ENCODE measurements at places on chromosomes 3 and 15. TPM values are rescaled to one million over a fixed set of nuclear protein-coding genes. Genes with fewer than 3 reads are reported as not detected.
A peak's percentile ranks its signal among the peaks of the same experiment; 100 is the strongest.

PPIB gene
- 334 TPM for total RNA-seq

BNC1 gene
- total RNA-seq = 8.5 TPM

TERC gene
- 101 TPM for total RNA-seq

ALDH1A3 gene
- total RNA-seq = 141 TPM

IMPG2 gene
- total RNA-seq = 0.21 TPM

SMCO1 gene
- not detected for total RNA-seq

FRMD5 gene
- total RNA-seq = 8.7 TPM

MESP1 gene
- total RNA-seq = 1.5 TPM

MUC20 gene
- total RNA-seq = not detected

WDR93 gene
- total RNA-seq = not detected

STRC gene
- not detected for total RNA-seq

TEX9 gene
- 7.3 TPM for total RNA-seq

SEMA4B gene
- total RNA-seq = 16.2 TPM

ATP13A5 gene
- total RNA-seq = 0.30 TPM

CPNE9 gene
- not detected for total RNA-seq

WDR49 gene
- total RNA-seq = not detected

ISLR gene
- 0.29 TPM for total RNA-seq

GATM gene
- 28.1 TPM for total RNA-seq

SST gene
- not detected for total RNA-seq

- DNase-seq = no peak
Measured at GRCh38 chr15:91329914-91330313, 229.9 kb downstream of the SV2B start.

DNA sequence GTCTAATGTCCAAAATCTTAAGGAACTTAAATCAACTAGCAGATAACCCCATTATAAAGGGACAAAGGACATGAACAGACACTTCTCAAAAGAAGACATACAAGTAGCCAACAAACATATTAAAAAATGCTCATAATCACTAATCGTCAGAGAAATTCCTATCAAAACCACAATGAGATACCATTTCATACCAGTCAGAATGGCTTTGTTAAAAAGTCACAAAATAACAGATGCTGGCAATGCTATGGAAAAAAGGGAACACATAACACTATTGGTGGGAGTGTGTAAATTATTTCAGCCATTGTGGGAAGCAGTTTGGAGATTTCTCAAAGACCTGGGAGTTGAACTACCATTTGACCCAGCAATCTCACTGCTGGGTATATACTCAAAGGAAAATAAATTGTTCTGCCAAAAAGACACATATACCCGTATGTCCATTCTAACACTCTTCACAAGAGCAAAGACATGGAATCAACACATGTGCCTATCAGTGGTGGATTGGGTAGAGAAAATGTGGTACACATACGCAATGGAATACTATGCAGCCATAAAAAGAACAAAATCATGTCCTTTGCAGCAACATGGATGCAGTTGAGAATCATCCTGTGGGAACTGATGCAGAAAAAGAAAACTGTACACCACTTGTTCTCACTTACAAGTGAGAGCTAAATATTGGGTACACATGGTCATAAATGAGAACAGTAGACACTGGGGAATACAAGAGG, 78.5 kb downstream of the TCF12 start:
- DNase-seq = no peak

GRCh38 chr3:196788528-196788927, 48.9 kb downstream of the PAK2 start:
- no peak for DNase-seq

GRCh38 chr3:187291512-187292132, at the start of gene MASP1:
TSS of gene MASP1 (minus strand) at chr3:187291737. CDS start at chr3:187291632, 105 bp downstream.
- DNase-seq = peak; percentile 4

GRCh38 chr3:72535772-72536171, 312.5 kb downstream of the SHQ1 start:
- DNase-seq = no peak

DNA sequence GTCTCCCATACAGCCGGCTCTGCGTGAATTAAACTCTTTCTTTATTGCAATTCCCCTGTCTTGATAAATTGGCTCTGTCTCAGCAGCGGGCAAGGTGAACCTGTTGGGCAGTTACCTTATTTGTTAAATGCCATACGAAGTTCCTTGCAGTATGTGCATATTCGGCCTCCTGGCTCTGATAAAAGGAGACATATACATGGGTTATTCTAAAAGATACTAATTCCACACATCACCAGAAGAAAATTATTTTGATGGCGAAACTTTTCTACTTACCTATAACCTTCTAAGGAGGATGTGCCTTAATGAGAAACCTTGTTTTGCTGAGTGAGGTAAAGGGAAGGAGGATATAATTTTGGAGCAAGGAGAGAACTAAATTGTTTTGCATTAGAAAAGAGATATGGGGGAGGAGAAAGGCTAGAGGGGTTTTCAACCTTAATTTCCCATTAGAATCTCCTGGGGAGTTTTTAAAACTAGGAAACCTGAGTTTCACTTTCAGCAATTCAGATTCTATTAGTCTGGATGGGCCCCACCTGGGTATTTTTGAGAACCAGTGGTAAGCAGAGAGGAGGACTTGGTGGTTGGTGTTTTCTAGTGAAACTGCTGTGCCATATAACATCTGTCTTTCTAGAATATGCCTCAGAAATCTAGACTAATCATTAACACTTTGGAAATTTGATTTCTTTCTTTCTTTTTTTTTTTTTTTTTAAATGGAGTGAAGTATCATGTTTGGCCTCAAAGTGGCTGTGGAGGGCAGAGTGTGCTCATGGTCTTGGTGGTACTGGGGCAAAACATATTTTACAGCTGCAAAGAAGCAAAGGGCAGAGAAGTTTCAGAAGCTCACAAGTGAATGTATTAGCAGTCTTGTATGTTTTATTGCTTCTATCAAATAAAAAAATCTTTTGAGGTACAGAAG, 23.0 kb downstream of the NANOGP8 start:
- no peak for DNase-seq

DNA sequence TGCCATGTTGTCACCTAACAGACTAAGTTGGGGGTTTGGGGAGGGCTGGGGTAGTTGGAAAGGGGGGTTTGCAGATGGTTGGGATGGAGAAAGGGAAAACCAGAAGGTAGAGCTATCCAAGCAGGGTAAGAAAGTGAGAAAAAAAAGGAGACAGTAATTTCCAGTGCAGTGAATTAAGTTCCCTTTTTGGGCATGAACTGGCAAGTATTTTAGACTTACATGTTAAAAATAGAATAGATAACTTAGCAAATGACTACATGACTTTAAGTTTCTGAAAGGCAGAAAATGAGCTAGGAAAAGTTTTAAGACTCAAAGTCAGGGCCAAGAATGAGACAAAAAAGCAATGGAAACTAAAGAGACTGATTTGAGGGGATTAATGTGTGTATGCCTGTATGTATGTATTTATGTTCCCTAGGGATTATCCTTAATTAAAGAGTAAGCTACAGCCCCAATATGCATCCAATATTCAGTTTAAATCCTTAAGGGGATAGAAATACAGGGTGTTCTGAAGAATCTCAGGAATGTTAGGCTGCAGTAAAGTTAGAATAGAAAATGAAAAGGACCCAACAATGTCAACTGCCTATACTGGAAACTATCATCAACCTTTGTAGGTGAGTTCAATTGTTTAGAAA, 285.2 kb upstream of the MME start:
- no peak for DNase-seq

DNA sequence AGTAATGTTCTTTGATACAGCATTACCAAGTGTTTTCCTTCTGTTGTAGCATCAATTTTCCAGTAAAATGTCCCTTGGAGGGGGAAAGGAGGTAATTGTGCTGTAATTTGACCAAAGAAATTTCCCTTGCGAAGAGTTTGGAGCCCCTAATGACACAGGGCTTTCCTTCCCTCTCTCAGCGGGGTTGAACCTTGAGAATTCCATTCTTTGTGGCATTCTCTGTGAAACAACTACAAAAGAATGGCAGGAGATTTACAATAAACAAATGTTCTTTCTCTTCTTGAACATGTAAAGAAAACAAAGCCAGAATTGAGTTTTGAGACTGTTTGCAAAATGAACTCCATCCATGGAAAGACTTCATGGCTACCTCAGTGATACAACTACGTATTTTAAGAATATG, 53.4 kb downstream of the SIDT1 start:
- no peak for DNase-seq

GRCh38 chr3:171346582-171347300, 113.5 kb downstream of the TNIK start:
- DNase-seq = no peak

- DNase-seq = peak; percentile 86
Measured at GRCh38 chr15:29822100-29822683, at the start of gene TJP1. TSS of gene TJP1 (minus strand) at chr15:29822468. CDS start at chr15:29822028, 440 bp downstream.

GRCh38 chr3:130950124-130950523, 56.2 kb downstream of the ATP2C1 start:
- DNase-seq = no peak

DNA sequence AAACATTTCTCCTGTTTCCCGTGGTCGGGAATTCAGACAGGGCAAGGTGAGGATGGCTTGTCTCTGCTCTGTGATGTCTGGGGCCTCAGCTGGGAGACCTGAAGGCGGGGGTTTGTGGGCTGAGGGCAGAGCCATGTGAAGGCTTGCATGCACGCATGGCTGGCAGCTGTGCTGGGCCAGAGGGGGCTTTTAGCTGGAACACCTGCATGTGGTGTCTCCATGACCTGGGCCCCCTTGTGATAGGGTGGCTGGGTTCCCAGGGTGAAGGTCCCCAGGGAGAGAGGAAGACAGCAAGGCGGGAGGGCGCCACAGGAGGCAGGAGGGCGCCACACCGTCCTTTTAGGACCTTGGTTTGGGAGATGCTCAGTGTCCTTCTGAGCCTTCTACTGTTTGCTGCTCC, 101.6 kb upstream of the PRR23E start:
- no peak for DNase-seq

GRCh38 chr3:42314411-42314810, 48.4 kb upstream of the CCK start:
- no peak for DNase-seq

- DNase-seq = peak; percentile 53
Measured at GRCh38 chr3:138114431-138114918, 933 bp downstream of the DZIP1L start.

- no peak for DNase-seq
Measured at GRCh38 chr15:26472661-26473060, 300.2 kb downstream of the GABRB3 start.

DNA sequence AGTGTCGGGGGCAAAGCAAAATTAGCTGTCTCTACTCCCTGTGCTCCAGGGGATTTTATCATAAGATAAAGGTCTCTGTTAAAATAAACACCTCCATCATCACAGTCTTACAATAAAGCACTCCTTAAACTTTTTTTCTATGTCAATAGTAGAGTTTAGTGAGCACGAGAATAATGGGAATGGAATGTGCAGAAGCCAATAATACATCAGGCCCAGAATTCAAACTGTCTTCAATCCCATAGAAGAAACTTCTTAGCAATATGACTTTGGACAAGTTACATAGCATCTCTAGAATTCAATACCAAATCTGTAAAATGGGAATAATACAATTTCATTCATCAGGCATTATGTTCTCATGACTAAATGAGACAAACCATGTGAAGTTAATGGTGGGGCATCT, 49.0 kb upstream of the EPHA3 start:
- DNase-seq = peak; percentile 0

- DNase-seq = peak; percentile 13
Measured at GRCh38 chr3:42148982-42149432, 57.9 kb downstream of the TRAK1 start.

DNA sequence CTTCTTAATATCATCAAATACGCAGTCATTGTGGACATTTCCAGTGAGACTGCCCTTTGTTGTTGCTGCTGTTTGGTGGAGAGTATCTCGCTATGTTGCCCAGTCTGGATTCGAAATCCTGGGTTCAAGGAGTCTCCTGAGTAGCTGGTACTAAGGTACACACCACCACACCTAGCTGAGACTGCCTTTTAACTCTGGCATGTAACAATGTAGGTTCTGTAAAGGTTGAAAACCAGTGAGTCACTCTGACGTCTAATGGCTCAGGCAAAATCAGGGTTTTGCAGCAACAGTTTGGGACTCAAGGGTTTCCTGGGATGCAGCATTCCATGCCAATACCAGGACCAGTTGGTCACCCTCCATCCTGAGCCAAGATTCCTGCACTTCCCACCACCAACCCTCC, 52.2 kb downstream of the AQP9 start:
- DNase-seq = no peak

- DNase-seq = no peak
Measured at GRCh38 chr15:99633655-99634054, 67.9 kb downstream of the MEF2A start.

DNA sequence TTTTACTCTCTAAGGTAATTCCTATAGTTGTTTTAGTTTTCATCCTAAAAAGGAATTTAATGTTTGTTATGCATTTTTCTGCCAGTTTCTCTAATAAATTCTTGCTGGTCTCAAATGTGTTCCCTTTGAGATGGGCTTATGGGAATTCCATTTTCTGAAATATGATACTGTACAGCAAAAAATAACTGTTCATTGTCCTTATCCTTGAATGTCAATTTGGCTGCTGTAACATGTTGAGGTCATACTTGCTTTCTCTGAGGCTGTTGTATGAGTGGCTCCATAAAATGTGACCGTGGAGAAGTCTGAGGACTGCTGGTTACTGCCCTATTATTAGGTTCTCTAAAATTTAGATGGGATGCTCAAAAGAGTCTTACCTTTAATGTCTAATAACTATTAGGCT, 266.5 kb downstream of the ADAMTS17 start:
- DNase-seq = no peak

DNA sequence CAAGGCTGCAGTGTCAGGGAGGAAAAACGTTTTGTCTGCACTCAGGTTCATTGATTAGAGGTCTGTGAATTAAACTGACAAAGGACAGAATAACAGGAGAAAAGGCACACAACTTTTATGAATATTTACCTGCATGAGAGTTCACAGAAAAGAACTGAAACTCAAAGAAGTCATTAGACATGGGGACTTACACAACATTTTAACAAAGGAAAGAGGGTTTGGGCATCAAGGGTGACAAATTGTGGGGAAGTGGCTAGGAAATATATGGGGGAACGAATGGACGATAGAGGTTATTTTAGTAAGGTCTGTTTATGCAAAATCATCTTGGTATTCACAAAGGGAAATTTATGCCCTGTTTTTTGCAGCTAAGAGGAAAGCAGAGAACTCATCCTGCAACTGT, 65.6 kb upstream of the C15orf39 start:
- no peak for DNase-seq

- no peak for DNase-seq
Measured at GRCh38 chr3:3170998-3171397, 8.5 kb downstream of the CRBN start.

DNA sequence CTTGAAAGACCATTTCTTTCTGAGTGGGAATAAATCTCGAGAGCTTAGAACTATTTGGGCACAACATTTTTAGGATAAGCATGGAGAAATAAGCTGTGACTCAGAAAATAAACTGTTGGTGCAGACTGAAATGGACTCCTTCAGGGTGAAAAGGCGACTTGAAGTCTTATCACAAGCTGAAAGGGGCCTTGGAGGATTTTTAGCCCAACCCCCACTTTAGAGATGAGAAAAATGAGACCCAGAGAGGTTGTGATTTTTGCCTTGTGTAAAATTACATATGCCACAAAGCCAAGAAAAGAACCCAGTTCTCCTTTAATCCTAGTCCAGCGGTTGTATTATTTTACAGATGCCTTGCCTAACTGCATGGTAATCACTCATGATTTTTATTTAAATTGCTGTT, 1.5 kb downstream of the ATP1B3 start:
- DNase-seq = peak; percentile 27

- DNase-seq = peak; percentile 68
Measured at GRCh38 chr3:124467980-124468902, 262.0 kb upstream of the UMPS start.

Measured in Daoy (cell line).